Stimulated activated CD8-positive, alpha-beta memory T cell treated with anti-CD3 and anti-CD28 coated beads, Interleukin-12 subunit alpha, Interleukin-12 subunit beta, amount 100 ng/mL, for 4 hours (primary cell): ENCODE measurements at places on chromosomes 3 and 15.

GRCh38 chr3:43224405-43225073 lies 61.8 kb upstream of the SNRK start:
- no peak for DNase-seq

GRCh38 chr15:99704444-99704838 lies 28.8 kb downstream of the LYSMD4 start:
- DNase-seq: no peak

- no peak for DNase-seq
Observed at GRCh38 chr3:149174901-149175300, 45.5 kb downstream of the HPS3 start.

- DNase-seq: no peak
Observed at GRCh38 chr15:38195191-38195901, 57.3 kb upstream of the SPRED1 start.

- DNase-seq: no peak
Observed at GRCh38 chr3:54954022-54954421, 26.2 kb upstream of the LRTM1 start.

GRCh38 chr15:81547521-81548132 lies 173.6 kb upstream of the TMC3 start:
- DNase-seq: no peak

DNA sequence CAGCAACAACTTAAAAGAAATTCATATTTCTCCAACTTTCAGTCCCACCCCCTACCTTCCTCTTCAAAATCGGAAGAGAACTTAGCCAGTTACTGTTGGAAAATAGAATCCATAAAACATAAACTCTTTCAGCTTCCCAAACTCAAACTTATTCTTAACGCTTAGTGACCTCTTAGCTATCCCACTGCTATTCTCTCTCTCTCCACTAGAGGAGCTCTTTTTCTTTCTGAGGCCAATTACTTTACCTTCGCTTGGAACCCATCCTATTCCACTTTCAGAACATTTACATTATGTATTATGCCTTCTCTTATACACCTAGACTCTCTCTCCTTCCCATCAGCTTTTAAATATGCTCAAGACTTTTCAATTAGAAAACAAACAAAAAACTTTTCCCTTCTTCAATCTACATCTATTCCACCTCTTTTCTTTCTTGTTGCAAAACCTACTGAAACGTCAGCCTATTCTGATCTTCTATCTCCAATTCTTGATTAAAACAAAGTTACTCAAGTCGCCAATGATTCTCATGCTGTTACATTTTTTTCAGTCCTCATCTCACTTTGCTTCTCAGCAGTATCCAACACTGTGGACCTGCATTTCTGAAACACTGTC lies 13.4 kb upstream of the GHSR start:
- DNase-seq: no peak
